ENCODE measurements at places on chromosomes 7 and 10.
A peak's percentile ranks its signal among the peaks of the same experiment; 100 is the strongest.

DNA sequence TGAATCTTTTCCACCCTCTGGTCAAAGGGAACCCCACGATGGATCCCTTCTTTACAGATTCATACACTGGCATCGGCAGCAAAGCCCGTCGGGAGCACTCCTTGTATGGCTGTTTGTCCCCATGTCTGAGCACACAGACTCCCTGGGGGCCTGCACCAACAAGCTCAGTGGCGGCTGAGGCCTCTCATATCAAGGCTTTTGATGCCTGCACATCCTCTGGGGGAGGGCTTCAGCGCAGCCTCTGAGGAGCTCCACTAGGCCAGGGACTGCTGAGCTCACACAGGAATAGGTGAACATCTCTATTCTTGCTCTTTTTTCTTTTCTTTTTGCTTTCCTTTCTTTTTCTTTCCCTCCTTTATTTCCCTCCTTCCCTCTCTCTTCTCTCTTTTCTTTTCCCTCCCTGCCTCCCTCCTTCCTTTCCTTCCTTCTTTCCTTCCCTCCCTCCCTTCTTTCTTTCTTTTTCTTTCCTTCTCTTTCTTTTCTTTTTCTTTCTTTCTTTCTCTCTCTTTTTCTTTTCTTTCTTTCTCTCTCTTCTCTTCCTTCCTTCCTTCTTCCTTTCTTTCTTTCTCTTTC lies 174.6 kb downstream of the CCDC3 start:
- no peak for DNase-seq

- DNase-seq: no peak
Measured at GRCh38 chr10:27680006-27680557, 65.5 kb downstream of the MKX start.

- DNase-seq: no peak
Measured at GRCh38 chr7:48130658-48131108, 40.6 kb upstream of the ABCA13 start.

GRCh38 chr10:43380610-43381222 lies 9.3 kb downstream of the FXYD4 start:
- DNase-seq: peak; percentile 41

DNA sequence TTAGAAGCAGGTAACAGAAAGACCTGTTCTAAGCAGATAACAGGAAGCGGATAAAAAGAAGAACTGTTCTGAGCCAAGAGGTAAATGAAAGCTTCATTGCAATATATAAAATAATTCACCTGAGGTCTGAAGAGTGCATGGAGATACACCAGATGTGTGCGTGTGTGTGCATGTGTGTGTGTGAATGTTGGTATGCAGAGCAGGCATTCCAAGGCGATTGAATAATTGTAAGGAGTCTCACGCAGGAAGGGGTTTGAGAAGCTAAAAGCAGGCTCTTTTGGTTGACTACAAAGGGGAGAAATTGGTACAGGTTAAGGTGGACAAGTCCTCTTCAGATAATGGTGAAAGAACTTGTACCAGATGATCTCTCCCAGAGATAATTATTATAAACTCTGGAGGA lies 450.6 kb downstream of the DNAJB9 start:
- no peak for DNase-seq

DNA sequence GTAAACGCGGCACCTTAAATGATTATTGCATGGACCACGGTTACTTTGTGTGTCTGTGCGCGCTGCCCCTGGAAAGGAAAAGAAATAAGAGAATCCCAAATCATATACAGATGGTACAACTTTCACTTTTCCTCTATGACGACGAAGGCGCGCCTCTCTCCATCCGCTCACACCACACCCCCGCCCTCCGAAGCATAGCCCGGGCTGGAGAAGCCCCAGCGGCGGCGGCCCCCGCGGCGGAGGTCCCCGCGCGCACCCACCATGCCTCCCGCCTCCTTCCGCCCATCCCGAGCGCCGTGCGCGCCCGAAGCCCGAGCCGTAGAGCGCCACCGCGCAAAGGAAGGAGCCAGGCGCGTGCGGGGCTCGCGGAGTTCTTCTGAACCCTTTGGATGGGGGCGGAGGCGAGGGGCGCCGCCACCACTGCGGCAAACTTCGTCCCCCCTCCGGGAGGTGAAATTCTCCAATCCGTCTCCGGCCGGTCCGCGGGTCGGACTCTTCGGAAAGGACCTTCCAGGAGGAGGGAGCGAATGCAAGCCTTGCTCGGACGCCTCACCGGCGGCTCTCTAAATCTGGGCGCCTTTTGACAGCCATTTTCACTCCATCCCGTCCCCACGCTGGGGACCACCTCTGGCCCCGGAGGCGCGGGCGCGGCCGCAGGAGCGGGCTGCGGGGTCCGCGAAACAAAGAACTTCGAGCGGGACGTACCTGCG lies 588 bp downstream of the GLI3 start:
- DNase-seq: peak; percentile 43
